Activated CD4-positive, alpha-beta T cell treated with anti-CD3 and anti-CD28 coated beads for 48 hours (primary cell): ENCODE measurements at places on chromosomes 7 and 10.

GRCh38 chr10:25059990-25060389 is 43.6 kb downstream of the THNSL1 start:
- DNase-seq: no peak

- no peak for DNase-seq
Measured at GRCh38 chr7:2478399-2478785, 2.2 kb upstream of the GRIFIN start.

GRCh38 chr10:27998178-27998953 is 513 bp downstream of the ODAD2 start:
- peak; percentile 28 for DNase-seq

DNA sequence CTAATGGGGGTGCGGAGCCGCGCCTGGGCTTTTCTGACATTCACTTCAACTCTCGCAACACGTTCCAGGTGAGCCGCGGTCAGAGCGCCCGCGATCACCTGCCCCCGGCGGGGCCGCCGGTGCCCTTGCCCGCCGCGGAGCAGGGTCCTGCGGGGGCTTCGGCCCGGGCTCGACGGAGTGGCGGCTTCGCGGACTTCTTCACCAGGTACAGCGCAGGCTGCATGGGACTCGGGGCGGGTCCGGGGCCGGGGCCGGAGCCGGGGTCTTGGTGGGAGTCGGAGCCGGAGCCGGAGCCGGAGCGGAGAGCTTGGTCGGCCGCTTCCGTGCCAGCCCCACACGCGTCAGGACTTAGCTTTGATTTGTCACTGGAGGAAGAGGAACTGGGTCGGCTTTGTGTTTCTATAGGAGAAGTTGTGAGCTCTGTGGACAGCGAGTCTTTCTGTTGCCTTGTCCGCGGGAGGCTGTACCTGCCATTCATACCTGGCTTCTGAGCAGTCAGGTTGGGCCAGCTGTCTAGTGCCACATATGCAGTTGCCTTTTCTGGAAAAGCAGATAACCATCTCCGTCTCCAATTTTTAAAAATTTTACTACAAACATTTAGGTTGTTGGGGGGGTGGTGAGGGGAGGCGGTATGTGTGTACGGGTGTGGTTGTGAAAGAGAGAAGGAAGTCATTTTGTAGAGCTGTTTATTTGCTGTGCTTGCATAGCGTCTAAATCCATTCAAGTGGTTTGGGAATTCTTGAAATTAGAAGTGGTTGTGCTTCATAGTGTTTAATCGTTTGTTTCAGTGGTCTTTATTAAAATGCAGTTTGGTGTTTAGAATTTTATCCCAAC is 1.3 kb downstream of the TBC1D12 start:
- peak; percentile 15 for DNase-seq

- DNase-seq: no peak
Measured at GRCh38 chr7:54906963-54907362, 111.9 kb upstream of the EGFR start.

DNA sequence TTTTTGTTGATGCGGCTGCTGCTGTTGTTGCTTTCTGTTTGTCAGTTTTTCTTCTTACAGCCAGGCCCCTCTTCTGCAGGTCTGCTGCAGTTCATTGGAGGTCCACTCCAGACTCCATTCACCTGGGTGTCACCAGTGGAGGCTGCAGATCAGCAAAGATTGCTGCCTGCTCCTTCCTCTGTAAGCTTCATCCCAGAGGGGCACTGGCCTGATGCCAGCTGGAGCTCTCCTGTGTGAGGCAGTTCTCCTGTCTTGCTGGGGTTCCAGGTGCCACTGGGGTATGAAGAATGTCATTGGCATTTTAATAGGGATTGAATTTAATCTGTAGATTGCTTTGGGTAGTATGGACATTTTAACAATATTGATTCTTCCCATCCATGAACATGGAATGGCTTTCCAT is 308.5 kb upstream of the MEOX2 start:
- no peak for DNase-seq

DNA sequence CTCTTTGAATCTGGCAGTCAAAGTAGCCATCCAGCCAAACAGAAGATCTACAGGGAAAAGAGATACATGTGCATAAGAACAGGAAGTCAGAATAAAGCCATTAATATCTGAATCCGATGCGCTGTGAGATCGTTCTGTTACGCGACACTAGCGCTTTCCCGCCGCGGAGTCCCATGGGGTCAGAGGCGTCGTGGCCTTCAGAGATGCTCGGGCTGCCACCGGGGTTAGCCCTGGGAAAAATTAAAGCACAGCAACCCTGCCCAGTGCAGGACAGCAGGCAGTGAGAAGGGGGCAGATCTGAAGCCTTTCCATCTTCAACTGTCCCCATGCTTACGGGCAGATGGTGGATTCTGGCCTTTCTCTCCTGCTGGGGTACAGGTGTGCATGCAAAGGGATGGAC is 225.6 kb upstream of the MGMT start:
- DNase-seq: no peak

GRCh38 chr10:43172645-43173044 is 34.4 kb downstream of the CSGALNACT2 start:
- no peak for DNase-seq

GRCh38 chr10:88232029-88232895 is 350.9 kb downstream of the RNLS start:
- no peak for DNase-seq

GRCh38 chr10:124462348-124462695 is 699 bp downstream of the LHPP start:
- no peak for DNase-seq

DNA sequence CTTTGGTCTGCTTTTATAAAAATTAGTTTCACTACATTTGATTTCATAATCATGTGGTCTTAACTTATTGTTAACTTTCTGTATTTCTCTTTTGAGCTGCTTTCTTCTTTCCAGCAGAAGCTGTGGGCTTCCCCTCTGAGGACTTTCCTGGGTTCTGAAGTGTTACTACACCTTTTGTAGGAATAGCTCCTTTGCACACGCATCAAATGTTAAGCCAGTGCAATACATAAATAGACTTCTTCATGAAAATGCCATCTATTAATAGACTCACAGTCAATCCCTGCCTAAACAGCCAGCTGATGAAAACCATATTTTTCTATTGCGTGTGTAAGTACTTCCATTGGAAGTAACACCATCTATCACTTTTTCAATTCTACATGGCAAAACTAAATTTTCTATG is 1.5 kb downstream of the ABCB4 start:
- no peak for DNase-seq

GRCh38 chr10:8056871-8057331 is 2.4 kb downstream of the GATA3 start:
- DNase-seq: peak; percentile 71

GRCh38 chr7:55019191-55019690 is 424 bp downstream of the EGFR start:
- no peak for DNase-seq

DNA sequence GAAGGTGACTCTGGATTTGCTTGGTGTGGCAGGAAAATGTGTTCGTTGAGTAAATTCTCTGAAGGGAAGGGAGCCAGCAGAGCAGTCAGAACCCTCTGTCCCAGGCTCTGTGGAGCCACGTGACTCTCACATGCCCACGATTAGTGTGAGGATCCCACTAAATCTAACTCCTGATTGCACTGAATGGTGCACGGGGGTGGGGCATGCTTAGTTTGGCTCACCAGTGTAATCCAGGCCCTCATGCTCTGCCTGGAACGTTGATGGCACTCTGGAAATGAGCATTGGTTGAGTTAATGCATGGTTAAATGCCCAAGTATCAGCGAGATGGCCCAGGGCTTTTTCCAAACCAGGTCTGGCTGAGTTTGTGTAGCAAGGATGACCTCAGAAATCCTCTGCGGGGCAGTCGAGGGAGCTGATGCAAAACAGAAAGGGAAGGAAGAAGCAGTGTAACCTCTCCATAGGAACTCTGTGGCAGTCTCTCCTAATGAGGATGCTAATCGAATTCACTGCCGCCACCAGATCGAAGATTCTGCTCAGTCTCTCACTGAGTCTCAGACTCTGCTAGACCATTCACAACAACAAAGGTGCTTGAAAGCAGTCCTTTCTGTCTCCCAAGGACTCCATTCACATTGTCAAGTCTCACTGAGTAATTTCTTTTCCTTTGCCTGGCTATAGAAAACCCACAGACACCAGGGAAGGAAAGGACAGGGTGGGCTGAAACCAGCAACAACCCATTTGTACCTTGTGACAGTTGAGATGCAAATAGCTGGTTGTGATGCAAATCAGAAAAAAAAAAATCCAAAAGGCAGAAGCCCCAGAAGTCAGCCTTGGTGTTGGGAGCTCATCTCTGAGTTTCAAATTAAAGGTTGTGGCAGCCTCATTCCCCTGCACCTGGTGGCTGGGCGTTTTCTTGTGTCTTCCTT is 98.1 kb downstream of the C10orf105 start:
- DNase-seq: no peak

DNA sequence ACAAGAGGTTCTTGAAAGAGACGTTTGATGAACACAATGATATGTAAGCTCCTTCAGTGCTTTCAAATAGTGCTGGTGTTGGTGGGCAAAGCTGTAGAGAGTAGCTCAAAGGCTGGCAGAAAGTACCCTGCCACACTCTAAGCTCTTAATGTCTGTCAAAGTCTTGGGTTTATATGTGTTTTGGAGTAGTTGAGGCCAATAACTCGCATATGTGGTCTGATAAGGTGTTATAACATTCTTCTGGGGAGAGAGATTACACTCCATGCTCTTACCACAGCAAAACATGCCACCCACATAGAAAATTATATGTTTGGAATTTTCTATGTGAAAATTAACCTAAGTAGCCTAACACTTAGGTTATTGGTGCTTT is 30.8 kb upstream of the NME8 start:
- DNase-seq: no peak

DNA sequence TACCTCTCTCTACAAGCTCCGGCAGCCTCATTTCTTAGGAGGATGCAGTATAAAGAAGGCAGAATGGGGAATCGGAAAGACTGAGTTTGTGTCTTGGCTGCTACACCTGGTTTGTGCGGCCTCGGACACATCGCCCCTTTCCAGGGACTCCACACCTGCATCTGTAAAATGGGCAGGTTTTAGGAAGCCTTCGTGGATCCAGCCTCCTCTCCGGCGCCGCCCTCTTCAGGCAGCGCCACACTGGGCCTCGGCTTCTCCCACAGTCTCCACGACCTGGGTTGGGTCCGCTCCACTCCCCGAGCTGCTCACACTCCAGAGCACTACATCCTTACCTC is 341 bp downstream of the GOT1 start:
- DNase-seq: no peak
